ENCODE measurements at places on chromosomes 7 and 10.

DNA sequence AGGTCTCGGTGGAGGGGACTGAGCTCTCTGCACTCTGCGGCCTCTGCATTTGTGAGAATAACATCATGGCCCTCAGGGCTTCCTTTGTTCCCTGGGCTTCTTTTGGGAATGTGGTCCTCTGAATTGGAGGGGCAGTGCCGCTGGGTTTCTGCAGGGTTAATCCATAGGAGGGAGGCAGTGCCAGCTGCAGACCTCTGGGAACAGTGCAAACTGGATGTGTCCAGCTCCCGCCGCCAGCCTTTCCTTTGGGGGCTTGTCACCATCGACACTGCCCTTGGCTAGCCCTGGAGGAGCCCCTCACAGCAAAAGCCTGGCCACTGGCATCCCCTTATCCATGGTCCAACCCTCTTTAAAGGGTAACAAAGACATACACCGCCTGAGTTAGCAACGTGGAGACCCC lies 174.0 kb downstream of the WDR37 start:
- DNase-seq = no peak

DNA sequence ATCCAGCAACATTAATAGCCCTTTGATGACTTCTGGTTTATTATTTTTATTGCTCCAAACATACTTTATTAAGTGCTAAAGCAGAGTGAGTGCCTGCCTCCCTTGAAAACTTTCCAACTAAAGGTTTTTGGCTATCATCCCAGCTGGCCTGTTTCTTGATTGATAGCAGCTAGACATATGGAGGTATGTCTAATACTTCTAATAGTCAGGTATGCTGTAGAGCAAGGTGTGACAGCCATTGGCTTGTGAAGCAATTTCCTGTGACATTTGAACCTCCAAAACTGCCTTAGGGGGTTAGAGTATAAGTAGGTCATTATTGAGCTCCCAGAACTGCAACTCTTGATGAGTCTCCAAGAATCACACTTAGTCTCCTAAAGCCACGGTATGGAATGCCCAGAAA lies 55.8 kb downstream of the LOXL4 start:
- no peak for DNase-seq

GRCh38 chr10:8639486-8640185 lies 585.1 kb downstream of the GATA3 start:
- DNase-seq = no peak

DNA sequence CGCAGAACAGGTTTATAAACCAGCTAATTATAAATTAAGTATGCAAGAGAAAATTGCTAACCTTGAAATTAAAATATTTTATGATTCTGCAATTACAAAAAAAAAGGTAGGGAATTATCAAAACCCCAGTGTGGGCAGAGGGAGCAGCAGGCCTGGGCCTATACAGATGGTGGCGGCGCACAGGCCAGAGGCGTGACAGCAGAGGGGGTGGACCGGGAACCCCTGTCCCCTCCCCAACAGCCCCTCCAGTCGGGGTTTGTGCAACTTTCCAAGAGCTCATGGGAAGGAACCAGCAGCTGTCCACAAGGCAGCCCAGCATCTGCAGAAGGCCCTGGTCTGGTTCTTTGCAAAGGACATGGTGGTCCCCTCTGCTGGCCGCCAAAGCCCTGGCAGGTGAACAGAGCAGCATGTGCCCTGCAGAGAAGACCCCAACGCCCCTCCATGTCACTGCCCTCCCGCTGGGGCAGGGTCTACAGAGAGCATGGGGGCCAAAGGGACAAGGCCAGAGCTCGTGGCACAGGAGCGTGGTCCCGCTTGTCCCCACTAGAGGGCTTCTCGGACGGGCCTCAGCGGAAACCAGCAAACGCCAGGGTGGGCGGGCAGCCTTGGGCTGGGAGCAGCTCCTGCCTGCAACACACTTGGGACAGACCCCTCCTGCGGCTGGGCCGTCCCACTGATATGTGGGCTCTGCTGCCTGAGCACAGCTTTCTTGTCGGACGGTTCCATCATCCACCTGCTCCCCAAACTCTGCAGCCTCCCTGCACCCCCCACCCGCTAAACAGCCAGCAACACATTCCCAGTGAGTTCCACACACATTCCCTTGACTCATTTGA lies 75.1 kb downstream of the EBF3 start:
- peak; percentile 24 for DNase-seq

- DNase-seq = no peak
Observed at GRCh38 chr10:58806970-58807628, 294.4 kb downstream of the BICC1 start.

DNA sequence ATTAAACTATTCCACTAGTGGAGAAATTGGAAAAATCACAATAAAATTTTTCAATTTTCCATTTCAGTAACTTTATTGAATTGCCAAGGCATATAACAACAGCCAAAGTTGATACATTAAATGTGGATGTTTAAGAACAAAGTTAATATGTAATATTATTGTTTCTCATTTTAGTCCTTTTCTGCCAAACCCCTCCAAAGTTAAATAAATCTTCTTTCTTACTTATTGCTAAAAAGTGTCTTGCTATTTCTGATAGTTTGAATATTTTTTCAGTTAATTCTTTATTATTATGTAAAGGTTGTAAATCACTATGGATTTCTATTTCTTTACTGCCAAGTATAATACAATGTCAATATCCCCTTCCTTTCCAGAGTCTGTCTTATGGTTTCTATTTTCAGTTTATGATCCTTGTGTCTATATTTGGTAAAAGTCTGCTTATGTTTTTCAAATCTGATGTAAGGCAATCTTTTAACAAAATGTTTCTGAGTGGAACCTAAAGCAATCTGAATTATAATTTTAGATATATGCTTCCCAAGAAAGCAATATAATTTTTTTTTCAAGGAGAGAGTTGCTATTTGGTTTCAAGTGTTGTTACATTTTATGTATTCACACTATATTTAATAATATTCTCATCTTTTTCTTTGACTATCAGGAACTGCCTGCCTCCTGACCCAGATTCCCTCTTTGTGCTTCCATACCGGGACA lies 80.3 kb upstream of the RHOBTB1 start:
- DNase-seq = no peak

DNA sequence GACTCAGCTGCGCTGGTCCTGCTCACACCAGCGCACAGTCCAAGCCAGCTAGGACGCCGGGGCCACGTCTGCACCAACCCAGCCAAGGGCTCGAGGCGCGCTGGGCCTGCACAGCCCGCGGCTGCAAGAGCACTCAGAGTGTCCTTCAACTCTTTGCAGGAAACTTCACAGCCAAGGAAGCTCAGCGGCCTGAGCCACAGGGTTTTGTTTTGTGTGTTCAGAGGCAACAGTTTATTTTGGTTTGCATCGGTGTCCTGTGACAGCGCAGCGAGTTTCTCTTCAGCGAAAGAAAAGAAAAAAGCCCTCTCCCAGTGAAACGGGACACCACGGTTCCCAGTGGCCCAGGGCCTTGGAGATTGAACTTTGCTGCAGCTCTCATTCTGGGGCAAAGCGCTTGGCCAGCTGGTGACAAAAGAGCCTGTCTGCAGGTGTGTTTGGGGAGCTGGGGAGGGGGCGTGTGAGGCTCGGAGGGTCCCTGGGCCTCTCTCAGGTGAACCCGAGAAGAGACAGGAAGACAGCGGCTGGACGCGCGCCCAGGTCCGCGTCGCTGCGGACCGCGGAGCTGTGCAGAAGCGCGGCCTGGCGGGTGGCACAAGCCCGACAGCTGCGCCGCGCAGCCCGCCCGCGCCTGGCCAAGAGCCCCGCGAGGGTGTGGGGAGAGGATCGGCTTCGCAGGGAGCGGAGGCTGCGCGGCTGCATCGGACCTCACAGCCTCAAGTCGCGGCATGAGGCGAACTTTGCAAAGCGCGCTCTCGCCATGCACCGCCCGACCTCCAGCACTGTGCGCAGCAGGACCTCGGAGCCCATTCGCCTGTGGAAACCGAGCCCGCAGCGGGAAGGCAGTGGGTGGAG lies 922 bp downstream of the CXCL12 start:
- no peak for DNase-seq

DNA sequence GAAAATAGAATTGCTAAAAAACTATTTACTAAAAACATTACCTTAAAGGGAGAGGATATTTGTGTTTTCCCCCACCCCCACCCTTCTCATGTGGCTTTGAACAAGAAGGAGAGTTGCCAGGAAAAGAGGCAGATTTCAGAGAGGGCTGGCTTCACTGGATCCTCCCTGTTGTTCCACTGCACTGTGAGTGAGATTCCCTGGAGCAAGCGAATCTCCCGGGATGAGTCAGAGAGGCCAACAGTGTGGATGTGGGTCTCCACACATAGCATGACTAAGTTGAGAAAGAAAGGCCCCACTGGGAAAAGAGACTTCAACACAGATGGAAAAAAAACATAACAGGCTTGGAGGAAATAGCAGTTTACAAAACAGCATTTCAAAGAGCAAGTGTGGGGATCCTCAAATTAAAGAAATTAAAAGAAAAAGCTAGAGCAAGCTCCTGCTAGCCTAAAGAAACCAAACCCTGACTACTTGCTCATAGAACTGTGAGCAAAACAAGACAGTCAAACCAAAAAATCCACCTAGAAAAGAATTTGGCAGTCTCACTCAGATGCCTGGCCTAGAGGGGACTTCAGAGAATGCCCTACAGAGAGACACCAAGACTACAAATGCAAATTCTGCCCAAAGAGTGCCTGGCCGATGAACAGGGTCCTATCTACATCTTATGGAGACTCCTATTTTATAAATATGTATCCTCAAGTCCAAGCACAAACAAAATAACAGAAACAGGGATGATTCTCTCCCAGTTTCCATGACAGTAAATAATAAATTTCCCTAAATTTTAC lies 3.4 kb downstream of the CAV1 start:
- DNase-seq = no peak

DNA sequence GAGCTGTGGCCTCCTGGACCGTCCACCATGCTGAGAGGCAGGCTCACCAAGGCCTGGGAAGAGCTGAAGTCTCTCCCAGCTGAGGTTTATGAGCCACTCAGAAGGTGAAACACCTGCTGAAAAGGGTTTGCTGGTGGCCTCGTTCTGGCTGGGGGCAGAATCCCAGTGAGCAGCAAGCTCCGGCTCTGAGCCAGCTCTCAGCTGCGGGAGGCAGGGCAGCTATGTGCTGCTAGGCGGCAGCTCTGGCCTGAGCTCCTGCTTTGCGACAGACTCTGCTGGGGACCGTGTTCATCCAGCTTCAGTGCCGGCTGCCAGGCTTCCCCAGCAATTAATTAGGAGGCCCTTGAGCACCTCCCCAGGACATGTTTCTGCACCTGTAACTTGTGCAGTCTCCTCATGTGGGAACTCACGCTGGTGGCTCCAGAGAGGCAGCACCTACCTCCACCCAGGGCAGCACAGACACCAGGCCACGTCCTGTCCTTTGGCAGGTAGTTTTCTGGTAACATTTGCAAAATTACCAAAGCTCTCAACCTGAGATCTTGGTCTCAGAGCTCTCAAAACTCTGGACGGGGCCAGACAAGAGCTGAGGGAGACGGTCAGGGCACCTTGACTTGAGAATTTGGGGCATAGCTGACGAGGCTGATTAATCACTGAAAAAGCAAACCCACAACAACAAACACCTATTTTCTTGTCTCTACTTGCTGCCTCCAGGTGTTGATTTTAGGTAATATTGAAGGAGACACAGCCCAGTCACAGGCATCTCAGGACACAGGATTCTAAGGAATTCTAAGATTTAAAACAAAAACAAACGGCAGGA lies 185.0 kb downstream of the TCERG1L start:
- no peak for DNase-seq

GRCh38 chr7:70597066-70597465 lies 534.9 kb upstream of the GALNT17 start:
- DNase-seq = no peak

- DNase-seq = no peak
Observed at GRCh38 chr10:132110111-132110521, 44.4 kb downstream of the JAKMIP3 start.

DNA sequence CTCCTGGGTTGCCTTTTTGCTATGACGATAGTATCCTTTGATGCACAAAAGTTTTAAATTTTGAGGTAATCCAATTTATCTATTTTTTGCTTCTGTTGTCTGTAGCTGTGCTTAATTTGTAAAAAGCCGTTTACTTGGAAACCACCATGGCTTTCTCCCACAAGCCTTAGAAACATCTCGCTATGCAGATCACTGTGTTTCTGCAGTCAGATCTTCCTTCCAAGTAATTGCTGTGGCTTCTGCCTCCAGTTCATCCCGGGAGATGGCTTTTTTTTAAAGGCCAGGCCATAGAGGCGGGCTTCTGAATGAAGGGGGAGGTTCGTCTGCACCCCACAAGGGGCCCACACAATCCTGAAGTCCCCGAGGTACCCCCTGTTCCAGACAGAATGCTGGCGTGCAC lies 48.3 kb upstream of the OCM2 start:
- DNase-seq = no peak

DNA sequence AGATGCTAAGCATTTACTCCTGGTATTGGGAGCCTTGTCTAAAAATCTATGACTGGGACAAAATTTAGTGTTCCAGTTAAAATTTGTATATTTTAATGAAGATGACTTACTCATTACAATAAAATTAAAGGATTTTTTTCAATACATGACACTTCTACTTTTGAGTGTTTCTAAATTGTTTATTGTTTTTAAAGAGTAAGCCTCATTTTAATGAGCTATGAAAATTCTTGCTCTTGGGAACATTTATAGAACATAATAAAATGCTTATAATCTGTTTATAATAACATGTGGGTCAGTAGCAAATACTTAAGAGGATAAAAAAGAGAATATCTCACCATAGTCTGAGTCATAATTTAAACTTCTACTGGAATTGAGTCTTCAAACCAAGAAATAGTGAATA lies 149.5 kb downstream of the PLCE1 start:
- DNase-seq = no peak

- DNase-seq = no peak
Observed at GRCh38 chr10:4310172-4310571, 515.8 kb upstream of the AKR1E2 start.

DNA sequence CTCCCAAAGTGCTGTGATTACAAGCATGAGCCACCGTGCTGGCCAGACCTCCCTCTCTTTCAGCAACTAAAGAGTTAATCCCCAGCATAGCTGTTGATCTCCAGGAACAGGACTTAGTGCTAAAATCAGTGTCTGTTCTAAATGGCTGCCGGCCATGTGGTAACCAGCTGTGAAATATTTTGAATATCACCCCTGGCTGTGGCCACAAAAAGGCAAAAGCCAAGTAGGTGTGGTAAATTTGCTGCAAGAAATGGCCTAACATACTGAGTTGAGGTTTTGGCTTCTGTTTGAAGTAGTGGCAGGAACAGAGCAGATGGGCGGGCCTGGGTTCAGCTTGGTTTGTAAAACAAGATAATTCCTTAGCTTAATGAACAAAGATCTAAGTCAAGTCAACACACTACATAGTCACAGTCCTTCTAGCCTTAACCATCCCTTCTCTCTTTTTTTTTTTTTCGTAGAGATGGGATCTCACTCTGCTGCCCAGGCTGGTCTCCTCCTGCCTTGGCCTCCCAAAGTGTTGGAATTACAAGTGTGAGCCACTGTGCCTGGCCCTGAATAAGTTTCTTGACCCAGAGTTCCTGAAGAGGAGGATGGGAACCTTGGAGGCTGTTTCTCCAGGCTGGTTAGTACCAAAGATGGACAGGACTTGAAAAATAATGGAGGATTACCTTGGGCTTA lies 22.7 kb upstream of the AGFG2 start:
- no peak for DNase-seq

GRCh38 chr10:105516511-105516910 lies 875.4 kb downstream of the SORCS3 start:
- no peak for DNase-seq
